ENCODE measurements at places on chromosomes 4 and X. TPM values are rescaled to one million over a fixed set of nuclear protein-coding genes. Genes with fewer than 3 reads are reported as not detected.

GRCh38 chr4:10416441-10416840, 40.8 kb downstream of the ZNF518B start:
- no peaks in the 10 kb centered on the region for H3K27me3 ChIP-seq
- H3K4me1 ChIP-seq, result no peaks in the 10 kb centered on the region
- no peak overlapping the region for H3K4me3 ChIP-seq

GRCh38 chr4:71524756-71525155, 185.9 kb downstream of the SLC4A4 start:
- DNase-seq, result no peak
- no peaks in the 10 kb centered on the region for H3K36me3 ChIP-seq
- H3K27ac ChIP-seq, result no peak overlapping the region
- H3K27me3 ChIP-seq, result no peaks in the 10 kb centered on the region
- no peaks in the 10 kb centered on the region for H3K4me1 ChIP-seq

Gene TASL
- total RNA-seq, result 1.7 TPM

- no peak overlapping the region for H3K4me3 ChIP-seq
- peaks cover 4% of the 10 kb centered on the region for H3K4me1 ChIP-seq
- H3K36me3 ChIP-seq, result no peaks in the 10 kb centered on the region
- no peak for DNase-seq
- no peaks in the 10 kb centered on the region for H3K27me3 ChIP-seq
- no peak overlapping the region for H3K27ac ChIP-seq
These were observed 32.3 kb downstream of the C4orf54 start for GRCh38 chr4:99625369-99625768.

GRCh38 chrX:129025376-129025775, 497.9 kb downstream of the SMARCA1 start:
- no peak overlapping the region for H3K27ac ChIP-seq
- no peaks in the 10 kb centered on the region for H3K4me1 ChIP-seq
- no peaks in the 10 kb centered on the region for H3K36me3 ChIP-seq
- H3K4me3 ChIP-seq, result no peak overlapping the region
- H3K27me3 ChIP-seq, result no peaks in the 10 kb centered on the region

DNA sequence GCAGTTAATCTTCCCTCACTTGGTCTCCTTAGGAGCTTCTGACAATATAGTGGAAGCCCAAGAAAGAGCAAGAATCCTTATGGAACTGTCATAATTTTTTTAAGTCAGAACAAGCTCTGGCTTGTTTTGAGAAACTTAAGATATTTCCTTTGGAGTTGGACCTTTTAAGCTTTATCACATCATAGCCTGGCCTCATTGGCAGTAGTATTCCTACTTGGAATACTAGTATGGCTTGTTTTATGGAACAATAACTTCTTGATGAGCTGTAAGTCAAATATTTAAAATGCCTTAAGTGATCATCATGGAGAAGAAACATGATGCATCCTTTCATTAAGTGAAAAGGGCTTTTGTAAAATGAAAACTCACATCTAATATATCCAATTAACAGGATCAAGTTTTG, 78.0 kb upstream of the NRK start:
- H3K4me3 ChIP-seq, result no peak overlapping the region
- H3K36me3 ChIP-seq, result no peaks in the 10 kb centered on the region
- no peaks in the 10 kb centered on the region for H3K27me3 ChIP-seq
- H3K4me1 ChIP-seq, result no peaks in the 10 kb centered on the region
- no peak for DNase-seq
- H3K27ac ChIP-seq, result no peak overlapping the region

Measured in heart left ventricle (tissue), 16 donors.